Pancreas (tissue), 10 donors: ENCODE measurements at places on chromosomes 6 and 20. TPM values are rescaled to one million over a fixed set of nuclear protein-coding genes. Genes with fewer than 3 reads are reported as not detected.

Gene C6orf163
- 0.57 TPM for total RNA-seq

GRCh38 chr20:46229478-46230105 is 78.7 kb downstream of the CDH22 start:
- H3K4me1 ChIP-seq = no peaks in the 10 kb centered on the region
- H3K27ac ChIP-seq = no peak overlapping the region
- H3K4me3 ChIP-seq = no peak overlapping the region
- H3K27me3 ChIP-seq = no peaks in the 10 kb centered on the region
- no peaks in the 10 kb centered on the region for H3K36me3 ChIP-seq
- DNase-seq = no peak

DNA sequence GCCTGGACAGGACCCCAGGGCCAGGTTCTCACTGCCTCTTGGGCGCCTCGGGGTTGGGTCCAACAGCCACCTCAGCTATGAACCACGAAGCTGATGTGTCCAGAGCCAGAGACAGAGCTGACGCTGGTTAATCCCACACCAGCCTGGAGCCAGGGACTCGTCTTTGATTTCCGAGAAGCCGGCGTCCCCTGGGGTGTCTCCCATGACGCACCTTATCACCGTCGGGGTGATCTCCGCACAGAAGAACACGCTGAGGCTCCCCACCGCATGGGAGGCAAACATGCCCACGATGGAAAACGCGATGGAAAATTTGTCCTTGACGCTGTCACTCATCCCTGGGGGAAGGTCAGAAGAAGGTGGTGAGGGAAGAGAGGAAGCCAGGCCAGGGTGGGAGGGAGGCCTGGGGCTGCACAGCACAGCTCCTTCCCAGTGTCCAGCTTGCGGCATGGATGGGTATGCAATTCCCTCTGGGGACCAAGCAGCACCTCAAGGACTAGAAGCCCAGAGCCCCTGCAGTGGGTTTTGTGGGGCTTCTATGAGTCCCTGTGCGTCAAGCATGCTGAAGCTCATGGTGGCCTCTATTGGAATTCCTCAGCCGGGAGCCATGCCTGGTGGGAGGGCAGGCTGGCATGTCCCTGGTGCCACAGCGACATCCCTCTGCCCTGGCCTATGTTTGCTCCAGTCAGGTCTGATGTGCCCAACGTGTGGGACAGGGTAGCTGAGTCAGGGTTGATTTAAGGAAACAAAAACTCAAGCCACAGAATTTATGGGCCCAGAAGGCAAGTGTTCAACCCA is 25.1 kb downstream of the PSMG4 start:
- no peak overlapping the region for H3K4me3 ChIP-seq
- no peaks in the 10 kb centered on the region for H3K36me3 ChIP-seq
- peaks cover 3% of the 10 kb centered on the region for H3K4me1 ChIP-seq
- DNase-seq = no peak

- no peaks in the 10 kb centered on the region for H3K36me3 ChIP-seq
- DNase-seq = no peak
- H3K27ac ChIP-seq = no peak overlapping the region
- peaks cover 8% of the 10 kb centered on the region for H3K4me1 ChIP-seq
- no peaks in the 10 kb centered on the region for H3K27me3 ChIP-seq
These were observed 97.3 kb downstream of the CDKAL1 start for GRCh38 chr6:20631549-20631924.

Gene CCN6
- not detected for total RNA-seq

DNA sequence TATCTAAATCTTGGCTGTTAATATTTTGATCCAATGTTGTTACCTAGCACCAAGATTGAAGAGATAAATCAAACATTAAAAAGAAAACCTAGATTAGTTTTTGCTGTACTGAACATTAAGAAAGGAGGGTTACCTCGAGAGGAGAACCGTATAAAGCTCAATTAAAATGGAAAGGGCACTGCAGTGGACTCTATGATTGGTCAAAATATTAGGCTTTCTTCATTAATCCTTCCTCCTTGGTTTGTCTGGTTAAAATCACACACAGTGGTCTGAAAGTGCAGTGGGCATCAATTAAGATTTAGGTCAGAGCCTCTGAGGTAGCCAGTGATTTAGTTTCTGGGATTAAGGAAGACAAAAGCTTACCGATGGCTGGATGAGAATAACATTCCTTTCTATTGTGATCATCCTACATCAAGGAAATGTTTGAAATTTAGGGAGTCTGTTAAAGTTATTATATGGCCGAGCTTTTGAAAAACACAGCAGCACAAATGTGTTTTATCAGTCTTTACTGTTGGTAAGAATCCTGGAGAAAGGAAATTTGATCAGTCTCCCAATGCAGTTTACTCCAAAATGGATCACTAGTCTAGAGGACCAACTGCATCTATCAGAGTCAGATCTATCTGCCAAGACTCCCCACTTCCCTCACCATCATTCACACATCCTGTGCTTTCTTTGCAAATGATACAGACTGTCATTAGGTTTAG is 134.6 kb upstream of the NEDD9 start:
- H3K36me3 ChIP-seq = no peaks in the 10 kb centered on the region
- H3K4me1 ChIP-seq = peaks cover 6% of the 10 kb centered on the region
- no peak for DNase-seq
- H3K4me3 ChIP-seq = no peak overlapping the region
- H3K27me3 ChIP-seq = no peaks in the 10 kb centered on the region
- peak overlapping the region; percentile 68 for H3K27ac ChIP-seq

GRCh38 chr6:33317419-33317668 is 200 bp downstream of the ZBTB22 start:
- peak overlapping the region; percentile 72 for H3K27ac ChIP-seq
- DNase-seq = no peak
- peaks cover 45% of the 10 kb centered on the region for H3K4me1 ChIP-seq
- no peaks in the 10 kb centered on the region for H3K36me3 ChIP-seq
- peak overlapping the region; percentile 1 for H3K4me3 ChIP-seq
- no peaks in the 10 kb centered on the region for H3K27me3 ChIP-seq

Gene ANKRD66
- total RNA-seq = not detected

- no peak overlapping the region for H3K27ac ChIP-seq
- DNase-seq = no peak
These were observed 1365.7 kb upstream of the GJE1 start for GRCh38 chr6:140766999-140767398.

DNA sequence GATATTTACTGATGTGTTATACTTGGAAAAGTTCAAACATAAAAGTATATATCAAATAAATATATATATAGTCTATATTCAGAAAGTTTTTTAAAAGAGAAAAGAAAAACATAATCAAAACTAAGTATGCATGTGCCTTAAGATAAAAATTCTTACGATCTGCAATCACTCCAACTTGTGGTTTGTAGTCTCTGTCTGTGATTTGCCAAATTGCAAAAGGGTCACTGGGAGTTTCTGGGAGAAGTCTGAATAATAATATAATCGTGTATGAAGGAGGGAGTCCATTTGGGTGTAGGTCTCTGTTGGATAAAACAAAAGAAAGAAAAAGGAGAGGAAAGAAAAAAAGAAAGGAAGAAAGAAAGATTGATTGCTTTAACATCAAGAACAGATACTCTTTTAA is 92.4 kb downstream of the COL12A1 start:
- no peak for DNase-seq
- H3K36me3 ChIP-seq = no peaks in the 10 kb centered on the region
- H3K27ac ChIP-seq = no peak overlapping the region

DNA sequence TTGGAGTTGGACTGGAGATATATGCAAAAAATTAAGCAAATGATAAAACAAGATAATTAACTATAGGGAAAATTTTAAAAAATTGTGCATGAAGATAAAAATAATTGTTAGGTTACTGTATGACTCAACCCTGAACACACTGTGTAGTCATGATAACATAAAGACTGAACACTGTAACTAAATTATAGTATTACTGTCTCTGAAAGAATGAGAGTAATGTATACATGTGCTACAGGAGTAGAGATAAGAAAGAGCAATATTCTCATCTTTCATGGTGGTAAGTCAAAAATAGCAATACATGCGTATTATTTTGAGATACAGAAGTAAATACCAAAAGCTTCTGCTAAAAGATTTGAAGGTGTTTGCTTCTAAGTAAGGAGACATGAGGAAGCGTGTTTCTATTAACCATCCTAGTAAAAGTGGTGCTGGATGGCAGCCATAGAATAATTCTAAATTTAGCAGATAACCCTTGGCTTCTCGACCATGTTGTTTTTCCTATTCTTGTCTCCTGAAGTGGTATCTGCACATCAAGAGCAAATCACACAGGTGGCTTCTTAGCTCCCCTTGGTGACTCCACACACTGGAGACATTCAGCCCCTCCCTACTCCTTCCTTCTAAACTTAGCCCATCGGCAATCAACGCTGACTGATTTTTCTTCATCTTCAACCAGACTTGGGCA is 390.6 kb upstream of the PLCB4 start:
- H3K36me3 ChIP-seq = no peaks in the 10 kb centered on the region
- no peaks in the 10 kb centered on the region for H3K27me3 ChIP-seq
- H3K4me3 ChIP-seq = no peak overlapping the region
- no peak overlapping the region for H3K27ac ChIP-seq

DNA sequence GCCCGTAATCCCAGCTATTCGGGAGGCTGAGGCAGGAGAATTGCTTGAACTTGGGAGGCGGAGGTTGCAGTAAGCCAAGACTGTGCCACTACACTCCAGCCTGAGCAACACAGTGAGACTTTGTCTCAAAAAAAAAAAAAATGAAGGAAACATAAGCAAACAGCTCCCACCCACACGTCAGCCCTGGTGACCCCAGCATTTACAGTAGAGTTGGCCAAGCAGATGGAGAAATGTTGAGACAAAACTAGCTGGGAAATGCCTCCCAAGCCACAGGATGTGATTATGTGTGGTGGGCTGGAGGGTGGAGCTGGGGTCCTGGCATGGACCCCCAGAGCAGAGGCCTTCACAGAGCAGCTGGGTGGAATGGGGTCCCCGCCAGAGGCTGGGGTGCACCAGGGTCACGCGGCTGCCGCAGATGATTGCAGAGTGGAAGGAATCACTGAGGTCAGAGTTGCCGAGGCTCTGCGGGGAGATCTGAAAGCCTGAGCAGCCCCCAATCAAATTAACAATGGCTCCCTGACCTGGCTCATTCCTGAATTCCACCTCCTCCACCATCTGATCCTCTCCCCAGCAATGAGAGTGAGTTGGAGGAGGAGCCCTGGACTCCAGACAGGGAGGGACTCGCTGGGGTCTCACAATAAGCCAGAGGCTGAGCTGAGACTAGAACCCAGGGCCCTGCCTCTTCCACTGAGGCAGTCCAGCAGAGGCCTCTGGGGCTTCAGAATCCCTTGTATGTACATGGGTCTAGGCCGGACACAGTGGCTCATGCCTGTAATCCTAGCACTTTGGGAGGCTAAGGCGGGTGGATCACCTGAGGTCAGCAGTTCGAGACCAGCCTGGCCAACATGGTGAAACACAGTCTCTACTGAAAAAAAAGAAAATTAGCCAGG is 34.7 kb upstream of the TGM2 start:
- H3K27me3 ChIP-seq = no peaks in the 10 kb centered on the region
- H3K27ac ChIP-seq = no peak overlapping the region
- H3K36me3 ChIP-seq = no peaks in the 10 kb centered on the region
- no peak overlapping the region for H3K4me3 ChIP-seq
- H3K4me1 ChIP-seq = no peaks in the 10 kb centered on the region

DNA sequence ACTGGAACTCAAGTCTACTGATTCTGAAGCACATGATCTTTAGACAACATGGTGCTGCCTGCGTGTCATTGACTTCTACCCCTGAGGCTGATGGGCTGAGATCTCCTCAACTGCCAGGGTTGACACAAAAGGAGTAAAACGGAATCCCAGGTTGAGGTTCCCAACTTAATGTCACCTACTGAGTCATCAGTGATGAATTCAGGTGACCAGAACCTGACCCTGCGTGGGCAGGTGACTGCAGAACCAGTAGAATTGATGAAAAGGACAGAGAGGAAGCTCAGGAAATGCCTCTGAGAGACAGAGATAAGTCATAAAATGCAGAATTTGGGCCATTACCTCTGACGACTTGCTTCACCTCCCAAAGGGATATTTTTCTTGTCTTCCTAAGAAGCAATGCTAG is 7.7 kb upstream of the KIZ start:
- no peak overlapping the region for H3K27ac ChIP-seq
- H3K36me3 ChIP-seq = no peaks in the 10 kb centered on the region
- no peak overlapping the region for H3K4me3 ChIP-seq
- no peaks in the 10 kb centered on the region for H3K4me1 ChIP-seq
- DNase-seq = no peak

GRCh38 chr6:56756791-56757587 is 114.3 kb upstream of the DST start:
- no peaks in the 10 kb centered on the region for H3K27me3 ChIP-seq
- peaks cover 11% of the 10 kb centered on the region for H3K4me1 ChIP-seq
- H3K27ac ChIP-seq = no peak overlapping the region
- H3K4me3 ChIP-seq = no peak overlapping the region
- no peaks in the 10 kb centered on the region for H3K36me3 ChIP-seq

DNA sequence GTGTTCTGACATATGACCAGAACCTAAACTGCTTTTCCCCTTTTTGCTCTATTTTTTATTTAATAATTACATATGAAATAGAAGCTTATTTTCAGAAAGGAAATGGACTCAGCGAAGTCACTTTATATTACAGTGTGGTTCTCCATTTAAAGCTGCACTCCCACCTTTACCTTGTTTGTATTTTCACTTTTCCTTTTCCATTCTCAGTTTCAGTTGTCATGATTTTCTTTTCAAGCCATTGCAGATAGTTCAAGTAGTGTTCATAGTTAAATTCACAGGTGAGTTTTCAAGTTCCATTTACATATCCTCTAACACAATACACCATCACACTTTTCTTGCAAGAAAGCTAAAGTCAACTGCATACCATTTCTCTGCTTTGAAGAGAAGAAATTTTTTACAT is 400.2 kb downstream of the HACE1 start:
- no peak for DNase-seq
- no peaks in the 10 kb centered on the region for H3K4me1 ChIP-seq
- no peaks in the 10 kb centered on the region for H3K36me3 ChIP-seq

DNA sequence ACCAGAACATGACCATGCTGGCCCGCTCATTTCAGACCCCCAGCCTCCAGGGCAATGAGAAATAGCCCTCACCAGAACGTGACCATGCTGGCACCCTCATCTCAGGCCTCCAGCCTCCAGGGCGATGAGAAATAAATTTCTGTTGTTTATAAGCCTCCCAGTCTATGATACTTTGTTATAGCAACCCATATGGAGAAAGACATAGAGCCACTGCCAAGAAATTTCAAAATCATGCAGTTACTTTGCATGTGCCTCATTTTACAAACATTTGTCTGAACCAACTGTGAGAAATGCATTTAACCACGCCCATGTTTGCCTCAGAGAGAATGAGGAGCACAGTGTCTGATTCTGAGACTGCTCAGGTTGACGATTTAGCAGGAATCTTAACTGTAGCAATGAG is 15.5 kb downstream of the CYP39A1 start:
- H3K27ac ChIP-seq = no peak overlapping the region
- no peaks in the 10 kb centered on the region for H3K4me1 ChIP-seq
- H3K36me3 ChIP-seq = no peaks in the 10 kb centered on the region
- H3K4me3 ChIP-seq = no peak overlapping the region
- DNase-seq = no peak

Gene CST5
- total RNA-seq = 0.37 TPM

DNA sequence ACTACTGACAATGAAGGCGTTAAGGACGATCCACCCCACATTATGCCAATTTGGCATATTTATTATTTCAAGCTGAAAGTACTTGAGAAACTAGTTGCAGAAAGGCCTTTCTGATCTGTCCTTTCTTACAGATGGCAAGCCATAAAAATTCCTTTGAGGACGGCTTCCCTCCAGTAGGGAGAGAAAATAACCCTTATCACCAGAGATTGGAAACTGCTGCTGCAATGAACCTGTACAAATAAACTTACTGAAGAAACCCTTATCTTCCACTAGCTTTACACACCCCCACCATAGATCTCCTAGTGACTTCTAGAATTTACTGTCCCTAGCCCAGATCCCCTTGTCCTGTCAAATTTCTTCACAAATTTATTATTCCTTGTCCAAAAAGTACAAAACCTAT is 105.2 kb downstream of the MAP7 start:
- H3K4me1 ChIP-seq = peaks cover 18% of the 10 kb centered on the region
- H3K4me3 ChIP-seq = no peak overlapping the region
- DNase-seq = no peak
- no peaks in the 10 kb centered on the region for H3K27me3 ChIP-seq
- no peaks in the 10 kb centered on the region for H3K36me3 ChIP-seq

Gene SPATS1
- total RNA-seq = not detected
